NCI-H1092 (cell line): ENCODE measurements at places on chromosomes 13 and 19.

DNA sequence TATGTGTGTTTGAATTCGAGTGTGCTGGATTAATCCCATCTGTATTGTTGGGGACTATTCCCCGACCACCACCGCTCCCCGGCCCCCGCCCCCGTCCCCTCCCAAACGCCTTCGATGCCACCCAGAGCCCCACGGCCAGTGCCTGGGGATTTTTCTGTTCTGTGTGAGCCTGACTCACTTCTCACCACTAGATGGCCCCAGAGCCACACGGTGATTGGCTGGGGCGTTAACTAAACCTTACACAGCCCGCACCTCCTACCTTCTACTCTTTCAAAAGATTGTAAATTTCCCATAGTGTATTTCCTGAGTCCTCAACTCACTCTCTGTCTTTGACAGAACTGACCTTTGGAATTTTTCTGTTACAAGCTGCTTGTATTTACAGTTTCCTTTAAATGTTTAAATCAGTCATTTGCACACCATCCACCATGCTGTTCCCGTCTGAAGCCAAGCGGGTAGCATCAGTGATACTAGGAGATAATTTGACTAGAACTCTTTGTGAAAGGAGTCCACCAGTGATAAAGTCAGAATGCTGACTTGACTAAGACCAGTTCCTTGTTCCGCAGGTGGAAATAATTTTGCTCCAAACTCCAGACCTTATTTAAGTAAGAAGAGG, 61.4 kb downstream of the RFX2 start:
- DNase-seq: peak; percentile 72

- no peak for DNase-seq
These were observed 98.3 kb upstream of the KLF5 start for GRCh38 chr13:72960541-72960940.

- no peak for DNase-seq
These were observed 49.1 kb upstream of the FLT1 start for GRCh38 chr13:28544026-28544425.

- DNase-seq: no peak
These were observed 9.2 kb downstream of the RANBP3 start for GRCh38 chr19:5968431-5969373.
